ENCODE measurements at places on chromosomes 3 and 15. TPM values are rescaled to one million over a fixed set of nuclear protein-coding genes. Genes with fewer than 3 reads are reported as not detected.
A peak's percentile ranks its signal among the peaks of the same experiment; 100 is the strongest.

The TMEM108 gene
- polyA plus RNA-seq = 1.5 TPM

The CCDC39 gene
- 5.2 TPM for polyA plus RNA-seq

The CTXN2 gene
- not detected for polyA plus RNA-seq

The DAZL gene
- polyA plus RNA-seq = not detected

The LSAMP gene
- 11.4 TPM for polyA plus RNA-seq

The PIGX gene
- 33.6 TPM for polyA plus RNA-seq

The ZCWPW2 gene
- polyA plus RNA-seq = 2.1 TPM

The IL20RB gene
- 0.46 TPM for polyA plus RNA-seq

The VWA5B2 gene
- polyA plus RNA-seq = 1.3 TPM

The SLCO2A1 gene
- polyA plus RNA-seq = 18.0 TPM

The TXNRD3 gene
- polyA plus RNA-seq = 21.5 TPM

The HES1 gene
- 89.9 TPM for polyA plus RNA-seq

The TMEM115 gene
- 32.3 TPM for polyA plus RNA-seq

DNA sequence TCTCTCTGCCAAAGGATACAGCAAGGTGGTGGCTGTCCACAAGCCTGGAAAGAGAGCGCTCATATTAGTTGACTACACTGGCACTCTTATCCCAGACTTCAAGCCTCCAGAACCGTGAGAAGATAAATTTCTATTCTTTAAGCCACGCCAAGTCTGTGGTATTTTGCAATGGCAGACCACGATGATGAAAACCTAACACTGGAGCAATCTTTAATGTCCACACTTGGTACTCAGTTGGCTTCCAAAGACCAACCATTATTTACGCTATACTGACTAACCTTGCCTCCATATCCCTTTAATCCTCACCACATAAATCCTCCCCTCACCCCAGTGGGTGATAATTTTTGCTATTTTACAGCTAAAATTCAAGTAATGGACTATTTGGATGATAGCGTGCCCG is 16.9 kb upstream of the LACTB start:
- DNase-seq = no peak

- DNase-seq = no peak
These were observed 12.9 kb downstream of the SCAMP5 start for GRCh38 chr15:75008221-75008625.

GRCh38 chr15:77312523-77312922 is 107.4 kb downstream of the PEAK1 start:
- no peak for DNase-seq

DNA sequence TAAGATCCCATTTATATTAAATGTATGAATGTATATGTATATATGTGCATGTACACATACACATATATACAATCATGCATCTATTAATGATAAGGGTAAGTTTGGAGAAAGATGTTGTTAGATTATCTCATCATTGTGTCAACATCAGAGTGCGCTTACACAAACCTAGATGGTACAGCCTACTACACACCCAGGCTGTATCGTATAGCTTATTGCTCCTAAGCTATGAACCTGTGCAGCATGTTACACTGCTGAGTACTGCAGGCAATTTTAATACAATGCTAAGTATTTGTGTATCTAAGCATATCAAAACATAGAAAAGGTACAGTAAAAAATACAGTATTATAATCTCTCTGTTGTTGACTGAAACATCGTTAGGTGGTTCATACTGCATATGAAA is 57.4 kb upstream of the ABHD17C start:
- no peak for DNase-seq

DNA sequence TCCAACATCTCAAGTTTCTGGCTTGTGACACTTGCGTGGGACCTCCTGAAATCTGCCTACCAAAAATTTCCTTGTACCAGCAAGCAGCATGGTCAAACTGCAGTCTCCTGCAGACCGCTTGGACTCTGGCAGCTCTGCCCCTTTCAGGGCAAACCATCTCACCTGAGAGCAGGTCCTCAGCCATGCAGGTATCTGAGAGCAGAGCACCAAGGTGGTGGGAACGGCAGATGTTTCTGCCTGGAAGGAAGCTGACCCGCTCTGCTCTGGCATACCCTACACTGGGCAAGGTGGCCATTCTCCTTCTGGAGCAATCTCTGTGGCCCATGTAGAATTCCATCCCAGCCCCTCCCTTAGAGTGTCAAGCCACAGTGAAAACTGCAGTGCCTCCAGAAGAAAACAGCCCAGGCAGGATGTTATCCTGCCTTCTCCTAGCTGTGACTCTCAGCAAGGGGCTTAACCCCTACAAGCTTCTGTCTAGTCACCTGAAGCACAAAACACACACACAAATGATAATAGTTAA is 21.6 kb downstream of the MESD start:
- no peak for DNase-seq

- DNase-seq = no peak
These were observed 22.0 kb downstream of the TMEM158 start for GRCh38 chr3:45204136-45204535.

GRCh38 chr15:99253381-99254090 is 2.3 kb downstream of the LRRC28 start:
- DNase-seq = no peak

- no peak for DNase-seq
These were observed 3.9 kb upstream of the PXYLP1 start for GRCh38 chr3:141227752-141228151.

DNA sequence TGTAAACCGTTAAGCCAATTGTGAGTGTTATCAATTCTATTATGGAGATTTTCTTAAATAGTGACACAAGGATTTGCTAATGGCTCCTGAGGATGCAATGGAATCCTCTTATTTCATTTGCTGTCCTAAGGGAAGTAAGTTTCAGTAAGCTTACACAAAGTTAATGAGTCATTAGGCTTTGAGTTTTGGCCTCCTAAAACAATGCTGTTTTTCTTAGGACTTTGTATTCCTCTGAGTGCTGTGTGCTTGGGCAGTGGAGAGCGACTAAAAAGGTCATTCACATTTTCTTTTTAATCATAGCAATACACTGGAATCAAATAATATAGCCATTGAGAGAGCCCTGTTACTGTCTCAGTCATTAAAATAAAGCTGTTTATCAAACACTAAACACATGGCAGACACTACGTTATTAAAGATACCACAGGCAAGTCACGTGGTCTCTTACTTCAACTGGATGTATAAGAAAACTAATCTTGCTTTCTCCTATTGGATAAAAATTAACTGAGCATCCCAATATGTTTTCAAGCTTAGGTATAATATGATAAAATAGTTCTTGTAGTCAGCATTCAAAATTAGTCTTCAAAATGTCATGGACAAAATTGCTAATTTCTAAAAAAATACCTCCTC is 290.8 kb downstream of the NLGN1 start:
- no peak for DNase-seq

DNA sequence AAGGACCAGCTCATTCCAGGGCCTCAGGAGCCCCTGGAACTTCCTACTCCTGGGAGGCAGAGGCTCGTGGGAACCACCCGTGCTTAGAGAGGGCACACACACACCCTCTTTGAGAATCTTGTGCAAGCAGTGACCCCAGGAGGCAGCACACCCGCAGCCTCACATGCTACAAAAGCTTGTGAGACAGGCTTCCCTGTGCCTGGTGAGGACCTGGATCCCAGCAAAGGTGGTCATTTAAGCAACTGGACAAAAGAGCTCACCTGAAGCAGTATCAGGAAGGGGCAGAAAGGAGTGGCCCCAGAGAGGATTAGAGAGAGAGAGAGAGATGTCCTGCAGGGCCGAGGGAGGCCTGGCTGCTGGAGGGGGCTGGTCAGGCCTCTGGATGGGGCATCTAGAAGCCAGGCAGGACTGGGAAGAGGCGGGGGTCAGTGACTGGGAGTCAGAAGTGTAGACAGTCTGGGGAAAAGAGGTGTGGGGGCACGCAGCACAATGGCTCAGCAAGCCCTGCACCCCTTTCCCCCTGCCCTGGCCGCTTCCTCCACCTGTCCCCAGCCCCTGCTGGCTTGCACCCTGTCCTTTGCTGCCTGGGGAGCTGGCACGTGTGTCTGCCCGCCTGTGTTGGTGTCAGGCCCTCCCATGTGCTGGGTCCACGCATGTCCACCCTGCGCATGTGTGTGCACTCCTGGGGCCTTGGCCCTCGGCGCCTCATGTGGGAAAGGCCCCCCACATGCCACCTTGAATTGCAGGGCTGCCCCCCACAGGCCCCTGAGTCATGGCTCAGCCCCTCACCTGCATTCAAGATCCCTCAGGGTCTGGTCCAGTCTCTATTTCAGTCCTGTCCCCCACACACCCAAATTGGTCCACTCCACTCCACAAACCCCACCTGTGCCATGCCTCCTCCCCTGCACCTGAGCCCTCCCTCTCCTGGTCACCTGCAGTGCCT is 36.9 kb downstream of the TSPAN3 start:
- DNase-seq = no peak

- DNase-seq = no peak
These were observed 19.1 kb downstream of the UBE2E1 start for GRCh38 chr3:23824699-23825444.

DNA sequence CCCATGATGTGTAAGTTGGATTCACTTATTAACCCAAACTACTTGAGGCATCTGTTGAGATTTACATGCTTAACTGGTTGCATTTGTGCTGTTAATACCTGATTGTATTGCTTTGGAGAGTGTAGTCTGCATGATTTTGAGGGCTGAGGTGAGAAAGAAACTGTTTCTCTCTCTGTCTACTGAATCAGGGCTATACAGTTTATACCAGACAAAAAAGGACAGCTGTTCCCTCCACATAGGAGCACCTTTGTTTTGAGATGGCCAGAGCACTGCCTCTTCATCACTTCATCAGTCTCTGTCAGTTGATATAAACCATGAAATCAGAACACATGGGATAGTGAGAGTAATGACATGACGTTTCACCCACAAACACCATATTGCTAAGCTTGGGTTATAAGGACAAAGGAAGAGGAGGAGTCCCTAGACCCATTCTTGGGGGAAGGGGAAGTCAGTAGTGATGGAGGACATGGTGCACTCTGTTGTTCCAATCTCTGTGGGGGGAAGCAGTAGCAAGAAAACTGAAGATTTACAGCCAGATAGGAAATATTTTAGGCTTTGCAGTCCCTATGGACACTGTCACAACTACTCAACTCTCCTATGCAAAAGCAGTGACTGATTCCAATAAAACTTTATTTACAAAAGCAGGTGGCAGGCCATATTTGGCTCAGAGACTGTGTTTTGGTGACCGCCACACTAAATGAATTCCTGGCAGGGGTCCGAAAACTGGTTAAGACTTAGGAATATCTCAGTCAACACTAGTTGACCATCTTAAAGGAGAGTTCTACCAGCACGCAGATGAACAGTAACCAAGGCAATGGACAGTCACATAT is 123.9 kb upstream of the NR2E3 start:
- no peak for DNase-seq

- DNase-seq = no peak
These were observed 20.4 kb downstream of the BMF start for GRCh38 chr15:40087991-40088928.

GRCh38 chr3:184155644-184156521 is 706 bp downstream of the DVL3 start:
- DNase-seq = peak; percentile 15

- no peak for DNase-seq
These were observed 7.7 kb downstream of the NCKIPSD start for GRCh38 chr3:48678056-48678455.

DNA sequence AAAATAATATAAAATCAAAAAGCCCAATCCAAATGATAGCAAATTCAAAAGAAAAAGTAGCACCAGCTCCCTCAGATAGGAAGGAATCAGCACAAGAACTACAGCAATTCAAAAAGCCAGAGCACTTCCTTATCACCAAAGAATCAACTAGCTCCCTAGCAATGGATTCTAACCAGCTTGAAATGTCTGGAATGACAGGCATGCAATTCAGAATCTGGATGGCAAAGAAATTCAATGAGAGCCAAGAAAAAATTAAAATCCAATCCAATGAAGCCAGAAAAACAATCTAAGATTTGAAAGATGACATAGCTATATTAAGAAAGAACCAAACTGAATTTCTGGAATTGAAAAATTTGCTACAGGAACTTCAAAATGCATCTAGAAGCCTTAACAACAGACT is 1334.4 kb upstream of the ALCAM start:
- no peak for DNase-seq
